ENCODE measurements at places on chromosomes 12 and 14. TPM values are rescaled to one million over a fixed set of nuclear protein-coding genes. Genes with fewer than 3 reads are reported as not detected.

- DNase-seq: no peak
Observed at GRCh38 chr14:98955741-98956070, 316.3 kb downstream of the BCL11B start.

The MRPL42 gene
- 176 TPM for total RNA-seq

The PDE3A gene
- 3.3 TPM for total RNA-seq

The TPPP2 gene
- total RNA-seq: not detected

GRCh38 chr12:94938583-94938982, 64.9 kb downstream of the NDUFA12 start:
- DNase-seq: no peak

GRCh38 chr12:22812531-22812930, 187.6 kb downstream of the ETNK1 start:
- DNase-seq: no peak

DNA sequence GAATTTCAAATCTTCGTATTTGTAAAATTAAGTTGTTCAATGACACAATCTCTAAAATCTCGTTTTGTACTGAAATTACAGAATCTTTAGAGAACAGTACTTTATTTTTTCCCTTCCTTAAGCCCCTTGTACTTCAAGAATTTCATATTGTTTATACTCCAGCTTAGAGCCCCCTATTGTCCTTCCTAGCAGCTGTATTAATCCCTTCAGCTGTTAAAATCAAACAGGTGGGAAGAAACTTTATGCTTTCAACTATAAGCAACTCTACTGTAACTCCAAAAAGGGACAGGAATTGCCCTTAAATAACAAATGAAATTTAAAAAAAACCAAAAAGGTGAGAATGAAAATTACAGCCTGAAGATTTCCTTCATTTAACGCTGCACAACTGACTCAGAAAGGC, 1.7 kb downstream of the NACA start:
- DNase-seq: no peak

The GALNT6 gene
- total RNA-seq: 10.7 TPM

The GPRC5D gene
- total RNA-seq: not detected

DNA sequence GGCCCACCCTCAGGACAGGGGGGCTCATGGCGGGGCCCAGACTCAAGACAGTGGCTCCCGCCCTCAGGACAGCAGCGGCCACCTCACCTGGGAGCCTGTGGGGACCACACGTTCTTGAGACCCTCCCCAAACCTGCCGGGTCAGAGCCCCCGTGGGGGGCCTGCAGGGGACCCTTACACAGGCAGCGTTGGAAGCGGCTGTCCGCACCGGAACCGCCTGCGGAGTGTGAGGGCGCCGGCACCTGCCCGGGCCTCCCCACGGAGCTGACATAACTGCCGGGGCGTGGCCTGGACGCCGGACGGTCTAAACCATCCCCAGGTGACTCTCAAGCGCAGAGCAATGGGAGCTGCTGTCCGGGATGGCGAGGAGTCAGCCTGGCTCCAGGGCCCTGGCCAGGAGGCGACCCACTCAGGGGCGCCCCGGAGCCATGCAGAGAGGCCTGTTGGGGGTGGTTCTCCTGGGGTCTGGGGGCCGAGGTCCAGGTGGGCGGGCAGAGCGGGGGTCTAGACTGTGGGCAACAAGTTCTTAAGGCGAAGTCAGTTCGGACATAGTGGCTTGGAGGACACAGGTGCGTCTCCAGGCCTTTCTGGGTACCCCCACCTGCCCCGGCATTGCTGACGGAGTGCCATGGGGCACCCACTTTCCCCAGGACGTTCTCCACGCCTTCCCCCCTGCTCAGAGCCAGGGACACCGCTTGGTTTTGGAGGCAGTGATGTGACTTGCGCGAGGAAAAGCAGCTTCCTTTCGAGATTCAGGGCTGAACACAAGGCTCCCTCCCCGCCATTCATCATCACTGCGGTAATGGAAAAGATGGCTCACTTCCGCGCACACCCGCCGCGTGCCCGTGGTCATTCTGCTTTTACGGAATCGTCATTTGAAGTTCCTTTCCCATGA, 23.2 kb downstream of the GALNT9 start:
- no peak for DNase-seq

DNA sequence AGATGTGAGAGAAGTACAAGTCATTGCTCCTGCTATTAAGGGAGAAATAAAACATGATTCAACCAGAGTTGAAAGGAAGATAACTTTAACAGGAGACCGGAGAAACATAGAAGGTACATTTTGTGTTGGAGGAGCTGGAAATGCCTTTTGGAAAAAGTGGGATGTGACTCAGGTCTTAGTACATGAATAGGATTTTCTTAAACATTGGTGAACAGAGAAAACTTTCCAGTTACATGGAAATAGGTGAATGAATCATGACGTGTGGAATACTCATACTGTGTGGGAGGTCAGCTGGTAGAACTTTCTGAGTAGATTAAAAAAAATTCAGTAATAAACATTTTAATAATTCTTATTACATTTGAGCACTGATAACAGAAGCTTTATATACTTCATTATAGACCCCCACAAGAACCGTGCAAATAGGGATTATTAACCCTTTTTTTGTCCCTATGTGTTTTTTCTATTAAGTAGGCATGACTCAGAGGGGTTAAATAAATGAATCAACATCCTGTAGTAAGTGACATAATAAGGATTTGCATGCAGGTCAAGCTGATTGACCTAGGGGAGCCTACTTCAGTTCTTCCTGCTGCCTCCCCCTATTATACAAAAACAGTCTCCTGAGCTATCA, 710.5 kb downstream of the NOVA1 start:
- DNase-seq: no peak

GRCh38 chr12:3533703-3534386, 42.8 kb downstream of the PRMT8 start:
- no peak for DNase-seq

DNA sequence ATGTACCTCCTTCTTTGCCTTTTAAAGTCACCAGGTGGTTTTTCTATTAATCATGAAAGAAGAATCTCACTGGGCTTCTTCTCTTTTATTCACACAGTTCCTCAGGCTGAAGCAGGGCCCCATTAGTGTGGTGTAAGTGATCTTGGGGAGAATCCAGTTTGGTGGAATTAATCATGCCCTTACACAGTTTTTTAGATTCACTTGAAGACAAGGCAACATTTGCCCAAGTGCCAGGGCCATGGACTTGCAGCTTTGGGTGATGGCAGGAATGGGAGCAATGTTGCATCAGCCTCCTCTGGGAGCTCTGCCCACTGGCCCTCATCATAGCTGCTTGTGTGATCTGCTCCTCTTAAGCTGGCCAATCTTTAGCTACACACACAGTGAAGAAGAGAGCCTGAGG, 33.8 kb downstream of the KCNK10 start:
- no peak for DNase-seq

The FBLN5 gene
- 3.5 TPM for total RNA-seq

- no peak for DNase-seq
Observed at GRCh38 chr14:89085231-89085731, 260.8 kb downstream of the TTC8 start.
